ENCODE measurements at places on chromosomes 5 and 9. TPM values are rescaled to one million over a fixed set of nuclear protein-coding genes. Genes with fewer than 3 reads are reported as not detected.

- no peaks in the 10 kb centered on the region for H3K27me3 ChIP-seq
- no peak overlapping the region for H3K27ac ChIP-seq
- no peak for DNase-seq
- H3K36me3 ChIP-seq: no peaks in the 10 kb centered on the region
- peak overlapping the region; percentile 55 for H3K4me3 ChIP-seq
- peaks cover 5% of the 10 kb centered on the region for H3K4me1 ChIP-seq
Observed at GRCh38 chr9:19464061-19464763, 55.4 kb downstream of the ACER2 start.

TAF11L12 gene
- total RNA-seq: not detected

SUSD3 gene
- 4.8 TPM for total RNA-seq

LHX6 gene
- total RNA-seq: 16.9 TPM

DNA sequence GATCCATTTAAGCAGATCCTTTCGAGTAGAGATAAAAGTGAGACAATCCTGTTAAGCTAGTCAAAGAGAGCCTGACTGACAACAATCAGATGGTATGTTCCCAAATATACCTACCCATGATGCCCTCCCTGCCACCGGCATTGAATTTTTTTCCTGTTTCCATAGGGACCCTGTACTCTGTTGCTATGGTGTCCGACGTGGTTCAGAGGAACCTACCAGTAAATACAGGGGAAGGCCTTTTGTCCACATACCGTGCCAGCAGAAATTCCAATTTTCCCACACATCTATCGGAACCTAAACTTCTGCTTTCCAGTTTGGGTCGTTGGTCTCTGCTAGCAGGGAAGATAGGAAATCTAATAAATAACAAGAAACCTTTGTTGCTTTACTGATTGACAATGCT lies 64.7 kb downstream of the MEGF10 start:
- H3K4me1 ChIP-seq: no peaks in the 10 kb centered on the region
- DNase-seq: no peak
- no peaks in the 10 kb centered on the region for H3K36me3 ChIP-seq
- no peaks in the 10 kb centered on the region for H3K27me3 ChIP-seq
- no peak overlapping the region for H3K27ac ChIP-seq

DNA sequence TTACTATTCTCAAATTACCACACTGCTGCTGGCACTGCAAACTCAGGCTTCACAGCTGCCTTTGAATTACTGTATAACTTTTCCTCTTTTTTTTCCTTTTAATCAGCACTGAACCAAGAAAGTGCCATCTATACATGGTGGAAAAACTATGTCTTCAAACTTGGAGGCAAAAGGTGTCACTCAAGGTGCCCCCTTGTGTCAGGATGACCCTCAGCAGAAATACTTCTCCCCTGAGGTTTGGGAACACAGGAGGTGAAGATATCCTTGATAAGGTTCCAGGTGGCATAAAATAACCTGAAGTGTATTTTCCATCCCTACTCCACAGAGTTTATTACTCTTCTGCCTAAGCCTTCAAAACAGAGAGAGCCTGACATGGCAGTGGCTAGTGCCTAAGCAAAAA lies 14.5 kb downstream of the FRMD3 start:
- H3K36me3 ChIP-seq: no peaks in the 10 kb centered on the region
- H3K27me3 ChIP-seq: no peaks in the 10 kb centered on the region
- H3K4me1 ChIP-seq: no peaks in the 10 kb centered on the region
- H3K27ac ChIP-seq: no peak overlapping the region
- no peak overlapping the region for H3K4me3 ChIP-seq

GRCh38 chr9:17082343-17083064 lies 52.3 kb upstream of the CNTLN start:
- H3K27me3 ChIP-seq: no peaks in the 10 kb centered on the region
- no peaks in the 10 kb centered on the region for H3K36me3 ChIP-seq
- H3K4me3 ChIP-seq: no peak overlapping the region
- no peak for DNase-seq
- H3K27ac ChIP-seq: no peak overlapping the region

EGFLAM gene
- 2.1 TPM for total RNA-seq

TTC23L gene
- total RNA-seq: 0.20 TPM

CCNO gene
- total RNA-seq: not detected
